Stimulated activated CD8-positive, alpha-beta memory T cell treated with anti-CD3 and anti-CD28 coated beads, Interleukin-7, amount 100 ng/mL, for 4 hours (primary cell): ENCODE measurements at places on chromosomes 5 and 9.

DNA sequence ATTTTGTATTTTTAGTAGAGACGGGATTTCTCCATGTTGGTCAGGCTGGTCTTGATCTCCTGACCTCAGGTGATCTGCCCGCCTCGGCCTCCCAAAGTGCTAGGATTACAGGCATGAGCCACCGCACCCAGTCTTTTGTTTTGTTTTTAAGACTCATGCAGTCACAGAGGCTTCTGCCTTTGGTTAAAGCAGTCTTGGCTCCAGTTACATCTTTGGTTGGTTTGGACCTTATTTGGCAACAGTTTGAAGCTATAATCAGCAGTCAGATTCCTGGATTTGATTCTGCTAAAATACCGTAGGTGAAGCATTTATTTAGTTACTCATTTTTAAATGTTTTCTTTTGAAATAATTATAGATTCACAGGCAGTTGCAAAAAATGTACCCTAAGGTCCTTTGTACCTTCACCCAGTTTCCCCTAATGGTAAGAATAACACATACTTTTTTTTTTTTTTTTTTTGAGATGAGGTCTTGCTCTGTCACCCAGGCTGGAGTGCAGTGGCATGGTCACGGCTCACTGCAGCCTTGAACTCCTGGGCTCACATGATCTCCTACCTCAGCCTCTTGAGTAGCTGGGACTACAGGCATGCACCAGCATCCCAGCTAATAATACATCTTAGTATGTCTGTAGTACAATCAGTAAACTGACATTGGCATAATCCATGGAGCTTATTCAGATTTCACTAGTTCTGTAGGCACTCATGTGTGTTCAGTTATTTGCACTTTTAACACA lies 15.7 kb downstream of the USP20 start:
- no peak for DNase-seq

GRCh38 chr9:114275246-114276004 lies 47.5 kb upstream of the ORM1 start:
- DNase-seq: no peak

- DNase-seq: no peak
Observed at GRCh38 chr5:17167171-17167891, 50.1 kb upstream of the BASP1 start.

DNA sequence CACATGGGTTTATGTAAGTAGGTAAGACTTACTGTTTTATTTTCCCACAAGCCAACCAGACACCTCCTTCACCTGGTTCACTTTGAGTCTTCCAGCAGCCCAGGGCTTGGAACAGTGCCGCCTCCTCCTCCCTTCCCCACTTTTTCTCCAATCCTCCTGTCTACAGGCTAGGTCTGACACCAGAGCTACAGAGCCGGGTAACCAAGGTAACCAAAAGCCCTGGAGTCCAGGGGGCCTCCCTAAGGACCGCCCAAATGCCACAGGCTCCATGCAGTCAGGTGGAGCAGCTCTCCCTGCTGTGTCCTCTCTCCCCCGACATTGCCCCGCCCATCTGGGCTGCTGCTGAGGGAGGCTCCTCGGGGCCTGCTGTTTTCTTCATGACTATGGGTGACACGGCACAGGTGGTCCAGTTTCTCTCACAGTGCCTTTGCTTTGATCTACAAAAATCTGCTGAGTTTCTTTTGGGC lies 138.0 kb upstream of the EFNA5 start:
- DNase-seq: no peak

DNA sequence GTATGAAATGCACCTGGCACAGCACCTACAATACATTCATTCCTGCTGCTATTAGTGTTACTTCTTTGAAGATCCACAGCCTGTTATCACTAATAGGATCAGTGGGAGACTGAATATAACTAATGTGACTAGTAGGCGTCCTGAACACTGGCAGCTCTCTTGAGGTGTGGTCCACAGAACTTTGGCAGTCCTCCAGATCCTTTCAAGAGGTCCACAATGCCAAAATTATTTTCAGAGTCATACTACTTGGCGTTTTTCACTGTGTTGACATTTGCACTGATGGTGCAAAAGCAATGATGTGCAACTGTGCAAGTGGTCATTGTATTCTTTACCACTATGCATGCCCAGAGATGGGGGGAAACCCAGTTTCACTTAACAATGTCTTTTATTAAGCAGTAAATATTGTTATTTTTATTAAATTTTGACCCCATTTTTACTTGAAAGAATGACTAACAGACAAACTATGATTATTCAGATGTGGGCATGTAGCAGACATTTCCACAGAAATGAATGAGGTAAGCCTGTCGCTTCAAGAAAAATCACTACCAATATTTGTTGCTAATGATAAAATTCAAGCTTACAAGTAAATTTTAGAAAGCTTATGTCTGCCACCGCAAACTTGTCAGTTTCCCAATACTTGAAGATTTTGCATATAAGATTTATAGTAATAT lies 48.9 kb downstream of the ADRB2 start:
- DNase-seq: no peak

- no peak for DNase-seq
Observed at GRCh38 chr5:40483316-40483715, 196.4 kb upstream of the PTGER4 start.

DNA sequence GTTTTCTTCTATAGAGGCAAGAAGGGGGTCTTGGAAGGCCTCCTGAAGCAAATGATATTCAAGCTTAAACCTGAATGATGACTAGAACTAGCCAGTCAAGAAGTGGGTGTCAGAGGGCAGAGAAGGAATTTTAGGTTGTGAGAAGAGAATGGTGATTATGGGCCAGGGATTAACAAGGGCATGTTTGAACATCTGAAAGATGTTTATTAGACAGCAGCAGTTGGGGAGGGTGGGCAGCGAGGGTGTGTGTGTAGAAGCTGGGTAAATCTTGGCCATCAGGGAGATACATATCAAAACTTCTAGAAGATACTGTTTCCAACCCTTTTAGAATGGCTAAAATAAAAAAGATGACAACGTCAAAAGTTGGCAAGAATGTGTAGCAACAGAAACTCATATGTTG lies 54.5 kb downstream of the MAN2A1 start:
- DNase-seq: no peak

- DNase-seq: no peak
Observed at GRCh38 chr5:90550963-90551362, 7.6 kb upstream of the ADGRV1 start.

DNA sequence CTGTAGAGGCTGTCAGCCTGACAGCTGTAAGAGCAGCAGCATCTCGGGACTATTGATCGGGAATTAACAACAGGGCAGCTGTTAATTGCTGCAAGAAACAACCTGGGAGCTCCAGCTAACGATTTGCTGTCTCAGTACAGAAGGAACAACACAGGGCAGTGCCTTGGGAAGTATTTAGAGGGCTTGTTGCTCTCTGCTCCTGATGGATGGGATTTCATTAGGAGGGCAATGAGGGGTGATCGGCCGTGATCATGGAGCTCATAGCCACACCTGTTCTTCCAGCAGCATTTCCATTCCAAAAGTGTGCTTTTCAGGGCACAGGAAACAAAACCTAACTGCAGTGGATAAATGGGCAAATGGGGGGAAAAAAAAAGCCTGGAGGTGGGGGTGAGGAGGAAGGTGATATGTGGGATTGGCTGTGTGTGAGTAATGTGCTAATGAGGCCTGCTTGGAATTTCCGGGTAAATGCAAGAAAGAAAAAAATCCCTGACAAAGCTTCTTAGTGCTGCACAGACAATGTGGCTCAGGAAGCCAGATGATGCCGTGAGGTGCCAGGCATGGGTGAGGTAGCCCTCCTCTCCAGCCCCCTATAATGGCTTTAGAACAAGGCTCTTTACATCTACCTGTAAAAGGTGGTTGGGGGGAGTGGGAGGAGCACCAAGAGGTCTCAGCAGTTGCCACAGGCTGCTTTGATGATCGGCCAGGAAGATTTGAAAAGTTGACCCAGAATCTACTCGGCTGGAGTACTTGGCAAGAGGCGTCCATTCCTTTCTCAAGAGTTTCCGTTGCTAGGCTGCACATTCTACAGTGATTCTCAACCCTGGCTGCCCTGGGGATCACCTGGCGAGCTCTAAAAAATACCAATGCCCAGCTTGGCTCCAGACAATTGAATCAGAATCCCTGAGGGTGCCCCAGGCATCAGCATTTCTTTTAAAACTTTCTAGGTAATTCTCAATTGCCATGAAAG lies 139.5 kb upstream of the KLF9 start:
- DNase-seq: no peak

DNA sequence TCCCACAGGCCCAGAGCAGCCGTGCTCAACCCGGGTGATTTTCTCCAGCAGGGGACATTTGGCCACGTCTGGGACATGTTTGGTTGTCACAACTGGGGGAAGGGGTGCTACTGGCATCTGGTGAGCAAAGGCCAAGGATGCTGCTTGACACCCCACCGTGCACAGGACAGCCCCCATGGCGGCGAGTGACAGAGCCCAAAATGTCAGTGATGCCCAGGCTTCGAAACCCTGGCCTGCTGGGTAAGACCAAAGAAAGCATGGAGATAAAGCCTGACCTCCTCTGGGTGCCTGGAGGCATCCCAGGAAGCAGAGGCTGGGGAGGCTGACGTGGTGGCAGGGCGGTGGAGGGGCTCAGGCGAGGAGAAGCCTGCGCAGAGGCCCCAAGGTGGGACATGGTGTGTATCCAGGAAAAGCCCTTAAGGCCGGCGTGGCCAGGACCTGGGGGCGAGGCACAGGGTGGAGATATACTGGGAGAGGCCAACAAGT lies 66.4 kb downstream of the ZNF354C start:
- DNase-seq: no peak

GRCh38 chr5:154316223-154316935 lies 125.8 kb downstream of the GALNT10 start:
- no peak for DNase-seq

GRCh38 chr9:85331626-85332025 lies 410.1 kb downstream of the AGTPBP1 start:
- no peak for DNase-seq

- DNase-seq: no peak
Observed at GRCh38 chr5:153491038-153491744, 721 bp downstream of the GRIA1 start.

GRCh38 chr5:143180751-143181150 lies 222.7 kb downstream of the NR3C1 start:
- DNase-seq: no peak

- DNase-seq: no peak
Observed at GRCh38 chr5:146744068-146744745, 134.3 kb downstream of the PPP2R2B start.

DNA sequence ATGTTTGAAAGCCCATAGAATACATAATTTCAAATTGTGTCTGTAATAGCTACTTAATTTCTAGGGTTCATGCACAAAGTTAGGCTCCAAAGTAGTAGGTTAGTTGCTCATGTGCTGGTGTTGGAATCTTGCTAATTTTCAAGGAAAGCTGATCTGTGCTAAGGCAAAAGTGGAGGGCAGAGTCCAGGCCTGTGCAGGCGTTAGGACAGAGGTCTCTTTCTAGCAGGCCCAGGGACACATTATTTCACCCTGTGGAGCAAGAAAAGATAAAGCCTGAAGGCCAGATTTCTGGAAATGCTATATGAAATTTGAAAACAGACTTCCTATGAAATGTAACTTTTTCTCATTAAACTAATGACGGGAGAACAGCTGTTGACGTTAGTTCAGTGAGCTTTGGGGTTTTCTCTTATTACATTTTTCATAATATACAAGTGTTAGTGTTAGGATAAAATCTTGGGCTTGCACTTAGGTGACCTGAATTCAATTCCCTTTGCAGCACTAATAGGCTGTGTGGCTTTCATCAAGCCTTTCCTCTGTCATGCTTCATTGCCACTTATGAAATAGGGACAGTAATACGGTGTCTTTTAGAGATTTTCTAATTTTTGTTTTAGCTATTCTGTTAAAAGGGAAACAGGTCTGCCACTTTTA lies 196.7 kb upstream of the HAPLN1 start:
- DNase-seq: no peak

DNA sequence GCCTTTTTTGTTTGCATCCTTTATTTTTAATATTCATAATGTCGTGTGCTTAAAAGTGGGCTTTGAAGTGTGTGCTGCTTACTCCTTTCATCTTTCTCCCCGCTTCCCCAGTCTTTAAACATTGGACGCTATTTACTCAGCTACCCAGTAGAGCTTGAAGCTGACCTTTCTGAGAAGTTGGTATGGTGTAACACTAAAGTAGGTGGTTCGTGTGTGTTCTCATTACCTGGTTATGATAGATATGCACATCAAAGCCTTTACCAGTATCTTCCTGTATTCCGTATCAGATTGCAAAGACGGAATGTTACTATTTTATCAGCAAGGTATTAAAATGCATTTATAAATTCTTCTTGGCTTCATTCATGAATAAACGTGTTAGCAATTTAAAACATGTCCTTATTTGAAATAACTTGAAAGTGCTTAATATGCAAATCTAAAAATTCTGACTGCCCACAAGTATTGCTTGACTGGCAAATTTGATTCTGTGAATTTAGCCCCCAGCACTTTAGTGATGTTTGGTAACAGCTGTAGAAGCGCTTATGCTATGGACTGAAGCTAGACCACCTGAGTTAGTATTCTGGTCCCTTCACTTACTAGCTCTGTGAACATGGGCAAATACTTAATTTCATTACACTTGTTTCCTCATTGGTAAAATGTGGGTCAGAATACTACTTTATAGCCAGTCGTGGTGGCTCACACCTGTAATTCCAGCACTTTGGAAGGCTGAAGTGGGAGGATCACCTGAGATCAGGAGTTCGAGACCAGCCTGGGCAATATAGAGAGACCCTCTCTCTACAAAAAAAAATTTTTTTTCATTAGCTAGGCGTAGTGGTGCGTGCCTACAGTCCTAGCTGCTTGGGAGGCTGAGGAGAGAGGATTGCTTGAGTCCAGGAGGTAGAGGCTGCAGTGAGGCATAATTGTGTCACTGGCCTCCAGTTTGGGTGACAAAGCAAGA lies 1.7 kb downstream of the RRAGA start:
- no peak for DNase-seq

DNA sequence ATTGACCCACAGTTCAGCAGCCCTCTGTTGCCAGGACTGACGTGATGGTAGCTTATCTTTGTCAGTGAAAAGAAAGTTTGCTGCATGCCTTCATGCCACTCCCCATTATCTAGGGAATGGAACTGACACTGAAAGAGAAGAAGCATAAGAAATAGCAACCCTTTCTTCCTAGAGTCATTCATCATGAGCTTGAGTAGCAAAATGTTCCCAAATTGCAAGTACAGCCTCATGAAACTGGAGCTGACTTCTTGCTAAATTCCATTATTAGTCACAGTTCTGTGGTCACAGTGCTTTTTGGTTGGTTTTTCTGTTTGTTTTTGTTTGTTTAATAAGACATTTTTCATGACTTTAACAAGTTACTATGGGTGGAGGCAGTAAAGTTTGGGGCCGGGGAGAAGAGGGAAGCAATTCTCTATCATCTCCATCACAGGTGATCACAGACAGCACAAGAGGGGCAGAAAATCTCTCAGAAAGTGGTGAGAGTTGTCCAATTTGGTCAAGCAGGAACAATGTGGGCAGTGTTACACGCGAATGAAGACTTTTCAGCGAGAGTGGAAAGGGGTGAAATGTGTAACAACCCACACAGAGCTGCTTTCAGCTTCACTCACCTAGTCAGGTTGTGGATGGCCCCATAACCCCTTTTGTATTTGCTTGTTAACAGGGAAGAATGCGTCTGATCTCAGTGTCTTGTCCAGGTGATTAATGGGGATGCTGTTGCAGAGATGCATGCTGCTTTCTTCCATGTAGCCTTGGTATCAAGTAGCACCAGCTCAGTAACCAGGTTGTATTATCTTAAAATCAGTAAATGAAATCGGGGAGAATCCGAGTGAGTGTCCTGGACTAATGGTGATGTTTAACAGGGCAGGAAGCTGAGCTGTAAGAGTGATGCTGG lies 440.4 kb downstream of the DMRT2 start:
- no peak for DNase-seq

GRCh38 chr9:117779760-117780159 lies 75.6 kb downstream of the TLR4 start:
- DNase-seq: no peak

- peak; percentile 7 for DNase-seq
Observed at GRCh38 chr5:38453506-38453905, 102.9 kb downstream of the LIFR start.

- DNase-seq: no peak
Observed at GRCh38 chr5:122321921-122322320, 9.9 kb downstream of the SNCAIP start.
